ENCODE measurements at places on chromosomes 5 and 9.

DNA sequence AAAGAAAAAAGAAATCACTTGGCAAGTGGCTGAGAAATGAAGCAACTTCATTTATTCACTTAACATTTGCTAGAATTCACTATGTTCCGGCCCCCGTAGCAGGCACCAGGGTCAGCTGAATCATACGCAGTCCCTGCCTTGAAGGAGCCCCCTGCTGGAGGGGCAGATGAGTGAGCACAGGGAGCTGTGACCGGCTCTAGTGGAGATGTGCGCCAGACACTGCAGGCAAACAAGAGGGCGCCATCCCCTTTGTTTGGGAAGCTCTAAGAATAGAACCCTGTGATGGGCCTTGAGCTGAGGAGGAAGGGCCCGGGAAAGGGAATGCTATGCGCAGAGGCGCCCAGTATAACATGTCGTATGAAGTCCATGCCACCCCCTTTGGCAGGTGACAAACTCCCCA, 20.2 kb upstream of the RPL26L1 start:
- DNase-seq: peak; percentile 74

DNA sequence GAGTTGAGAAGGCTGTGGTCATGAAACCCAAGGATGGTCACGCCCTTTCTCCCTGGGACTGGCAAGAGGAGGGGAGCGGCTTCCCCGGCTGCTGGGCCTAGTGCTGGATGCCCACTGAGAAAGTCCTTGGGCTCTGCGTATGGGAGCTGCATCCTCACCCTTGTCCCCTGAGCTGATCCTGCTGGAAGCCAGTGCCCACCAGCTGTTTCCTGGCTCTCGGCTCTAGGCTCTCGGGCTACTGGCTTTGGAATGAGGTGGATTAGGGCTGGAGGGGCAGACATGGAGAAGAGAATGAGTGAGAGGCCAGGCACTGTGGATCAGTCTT, 149.3 kb upstream of the PPP1R26 start:
- DNase-seq: peak; percentile 4

GRCh38 chr5:109703829-109704228, 14.1 kb downstream of the MAN2A1 start:
- DNase-seq: no peak

- no peak for DNase-seq
These were observed 20.0 kb downstream of the APC start for GRCh38 chr5:112757468-112758208.

DNA sequence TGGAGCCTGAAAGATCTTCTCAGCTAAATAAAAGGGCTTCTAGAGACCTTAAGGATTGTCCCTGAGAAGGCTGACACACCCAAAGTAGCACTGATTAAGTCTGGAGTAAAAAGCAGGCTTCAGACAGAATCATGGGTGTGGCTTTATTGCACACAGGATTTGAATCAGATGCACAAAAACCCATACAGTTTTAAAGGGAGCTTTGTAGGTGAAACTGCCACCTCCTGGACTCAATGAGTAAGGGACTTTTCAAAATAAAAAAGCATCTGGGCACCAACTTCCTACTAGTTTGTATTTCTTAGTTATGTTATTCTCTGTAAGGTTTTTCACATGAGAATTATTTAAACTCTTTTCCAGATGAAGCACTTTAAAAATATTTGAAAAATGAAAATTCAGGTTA, 129.4 kb downstream of the EDIL3 start:
- DNase-seq: no peak

DNA sequence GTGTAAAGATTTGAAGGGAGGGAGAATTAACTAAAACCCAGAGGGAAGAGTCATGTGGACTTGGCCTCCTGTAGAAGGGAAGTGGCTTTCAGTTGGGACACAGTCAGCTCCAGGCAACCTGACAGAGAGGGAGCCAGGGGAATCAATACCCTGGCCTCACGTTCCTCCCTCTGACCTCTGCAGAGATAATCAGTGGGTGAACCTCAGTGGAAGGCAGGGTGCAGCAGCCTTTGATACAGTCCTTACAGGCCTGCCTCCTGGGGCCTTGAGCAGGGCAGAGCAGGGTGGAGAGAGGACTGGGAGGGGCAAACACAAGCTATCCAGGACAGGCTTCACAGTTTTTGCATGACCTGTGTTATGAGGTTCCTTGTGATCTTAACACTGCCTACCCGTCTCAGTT, 61.9 kb upstream of the GPBP1 start:
- DNase-seq: no peak

DNA sequence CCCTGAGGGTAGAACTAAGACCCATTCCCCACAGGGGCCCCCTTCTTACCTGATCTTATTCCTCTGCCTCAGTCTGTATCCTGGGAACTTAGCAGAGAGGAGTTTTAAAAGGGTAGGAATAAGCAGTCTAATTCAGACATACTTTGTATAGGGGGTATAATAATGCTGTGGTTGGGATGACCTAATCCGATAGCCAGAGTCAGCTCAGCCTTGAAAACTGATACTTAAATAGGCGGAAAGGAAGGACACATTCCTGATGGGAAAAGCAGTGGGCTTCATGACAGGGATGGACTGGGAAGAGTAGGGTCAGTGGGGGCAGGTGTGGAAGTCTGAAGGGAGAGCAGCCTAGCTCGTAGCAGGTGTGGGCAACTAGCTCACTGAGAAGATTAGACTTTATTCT, 52.2 kb upstream of the TESK1 start:
- DNase-seq: no peak

DNA sequence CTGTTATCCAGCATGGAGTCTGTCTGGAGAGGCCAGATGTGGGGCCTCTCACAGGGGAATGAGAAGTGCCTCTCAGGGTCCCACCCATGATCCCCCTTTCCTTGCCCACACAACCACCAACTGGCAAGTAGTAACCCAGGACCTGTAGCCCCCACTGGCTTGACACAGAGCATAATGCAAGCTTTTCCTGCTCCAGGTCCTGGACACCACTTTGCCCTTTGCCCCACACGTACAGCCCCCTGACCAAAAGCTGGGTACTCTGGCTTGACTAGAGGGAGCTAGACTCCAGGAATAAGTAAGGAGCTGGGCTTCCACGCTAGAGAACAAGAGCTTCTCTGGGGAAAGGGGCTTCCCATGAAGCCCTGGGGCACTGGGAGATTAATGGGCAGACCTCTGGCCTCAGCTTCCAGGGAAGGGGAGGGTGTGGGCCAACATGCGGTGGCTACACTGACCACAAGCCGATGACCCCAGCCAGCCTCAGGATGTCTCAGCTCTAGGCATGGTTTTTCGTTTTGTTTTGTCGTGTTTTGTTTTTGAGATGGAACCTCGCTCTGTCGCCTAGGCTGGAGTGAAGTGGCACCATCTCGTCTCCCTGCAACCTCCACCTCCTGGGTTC, 109.5 kb downstream of the C9orf50 start:
- no peak for DNase-seq

- DNase-seq: no peak
These were observed 40.0 kb downstream of the EHMT1 start for GRCh38 chr9:137658781-137659180.

DNA sequence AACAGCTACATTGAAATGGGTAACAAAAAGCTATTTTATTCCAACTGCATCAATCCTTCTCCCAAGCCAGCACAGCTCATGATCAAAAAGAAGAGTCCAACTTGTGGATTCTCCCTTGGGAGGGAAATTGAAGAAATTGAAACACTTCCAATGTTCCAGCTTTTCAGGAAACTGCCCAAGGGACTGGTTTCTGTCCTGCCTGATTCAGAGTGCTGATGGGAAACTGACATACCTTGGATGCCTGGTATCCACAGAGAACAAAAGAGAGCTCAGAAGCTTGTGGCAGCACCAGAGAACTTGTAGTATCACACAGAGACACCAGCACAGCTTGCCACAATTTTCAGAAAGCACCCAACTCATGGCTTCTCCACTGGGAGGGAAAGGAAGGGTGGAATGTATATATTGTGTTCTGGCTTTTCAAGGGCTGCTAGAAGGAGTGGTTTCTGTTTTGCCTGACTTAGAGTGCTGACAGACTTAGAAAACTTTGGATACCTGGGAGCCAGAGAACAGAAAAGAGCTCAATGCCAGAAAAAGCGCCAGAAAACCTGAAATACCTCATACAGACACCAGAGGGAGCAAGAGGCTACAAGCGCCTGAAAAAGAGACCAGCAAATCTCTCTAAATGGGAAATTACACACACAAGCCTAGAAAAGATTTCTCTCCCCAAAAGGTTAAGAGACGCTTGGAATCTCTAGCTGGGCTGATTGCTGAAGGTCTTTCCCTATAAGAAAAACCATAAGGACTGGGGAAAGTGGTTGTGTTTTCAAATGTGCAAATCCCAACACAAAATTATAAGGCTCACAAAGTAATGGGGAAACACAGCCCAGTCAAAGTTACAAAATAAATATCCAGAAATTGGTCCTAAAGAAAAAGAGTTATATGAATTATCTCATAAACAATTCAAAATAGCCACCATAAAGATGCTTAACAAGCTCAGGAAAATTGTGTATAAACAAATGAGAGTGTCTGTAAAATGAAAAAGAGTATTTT, 178.8 kb downstream of the SPOCK1 start:
- peak; percentile 36 for DNase-seq

GRCh38 chr9:137156567-137157375, 13.1 kb downstream of the LRRC26 start:
- DNase-seq: peak; percentile 75

DNA sequence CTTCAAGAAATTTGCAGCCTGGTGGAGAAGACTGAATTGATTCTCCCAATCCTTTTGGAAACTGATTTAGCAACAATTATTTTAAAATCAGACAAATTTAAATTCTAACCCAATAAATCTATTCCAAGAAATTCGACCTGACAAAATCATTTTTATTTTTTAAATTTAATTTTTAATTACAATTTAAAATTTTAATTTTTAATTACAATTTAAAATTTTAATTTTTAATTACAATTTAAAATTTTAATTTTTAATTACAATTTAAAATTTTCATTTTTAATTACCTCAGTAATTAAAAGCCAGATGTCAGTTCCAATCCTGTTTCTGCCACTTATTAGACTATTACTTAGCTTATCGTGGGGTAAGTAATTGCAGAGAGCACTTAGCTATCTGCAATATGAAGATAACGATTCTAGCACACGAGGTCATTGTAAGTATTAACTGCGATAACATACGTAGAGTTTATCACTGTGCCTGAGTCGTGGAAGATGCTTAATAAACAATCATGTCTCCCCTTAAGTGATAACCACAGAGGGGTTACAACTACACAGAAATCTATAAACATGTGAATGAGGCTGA, 346.4 kb upstream of the SLC24A2 start:
- no peak for DNase-seq

GRCh38 chr9:78118742-78119473, 87.3 kb upstream of the GNAQ start:
- DNase-seq: no peak

DNA sequence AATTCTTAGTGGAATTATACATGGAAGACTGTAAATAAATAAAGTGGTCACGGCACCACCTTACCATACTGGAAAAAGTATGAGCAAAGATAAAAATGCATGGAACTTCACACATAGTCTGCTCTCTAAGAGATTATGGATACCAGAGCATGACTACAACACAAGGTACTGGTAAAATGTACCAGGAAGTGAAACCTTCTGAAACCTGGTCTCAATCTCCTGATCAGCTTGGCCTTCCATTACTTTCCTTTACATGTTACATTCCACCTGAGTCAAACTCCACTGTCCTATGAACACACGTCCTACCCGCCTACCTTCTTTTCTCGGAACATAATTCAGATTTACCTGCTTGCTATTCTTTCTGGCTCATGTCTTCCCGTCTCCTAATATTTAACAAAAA, 15.9 kb downstream of the PTAR1 start:
- no peak for DNase-seq

- peak; percentile 8 for DNase-seq
These were observed 43.1 kb downstream of the LHX2 start for GRCh38 chr9:124054582-124055227.

DNA sequence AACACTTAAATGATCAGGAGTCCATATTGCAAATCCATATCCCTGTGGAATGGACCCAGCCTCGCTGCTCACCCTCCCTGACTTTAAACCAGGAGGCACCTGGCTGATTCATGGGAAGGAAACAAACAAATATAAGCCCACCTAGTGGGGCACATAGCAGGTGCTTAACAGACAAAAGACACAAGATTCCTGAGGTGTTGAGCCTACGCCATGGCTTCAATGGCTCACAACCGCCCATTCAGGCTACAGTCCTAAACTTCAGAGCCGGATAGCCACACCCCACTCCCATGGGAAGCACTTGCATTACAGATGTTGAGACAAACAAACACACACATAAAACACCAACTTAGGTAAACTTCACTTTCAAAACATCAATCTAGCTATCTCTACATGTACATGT, 359.9 kb downstream of the ICE1 start:
- DNase-seq: no peak

- DNase-seq: no peak
These were observed 13.5 kb downstream of the AFAP1L1 start for GRCh38 chr5:149285153-149285552.

DNA sequence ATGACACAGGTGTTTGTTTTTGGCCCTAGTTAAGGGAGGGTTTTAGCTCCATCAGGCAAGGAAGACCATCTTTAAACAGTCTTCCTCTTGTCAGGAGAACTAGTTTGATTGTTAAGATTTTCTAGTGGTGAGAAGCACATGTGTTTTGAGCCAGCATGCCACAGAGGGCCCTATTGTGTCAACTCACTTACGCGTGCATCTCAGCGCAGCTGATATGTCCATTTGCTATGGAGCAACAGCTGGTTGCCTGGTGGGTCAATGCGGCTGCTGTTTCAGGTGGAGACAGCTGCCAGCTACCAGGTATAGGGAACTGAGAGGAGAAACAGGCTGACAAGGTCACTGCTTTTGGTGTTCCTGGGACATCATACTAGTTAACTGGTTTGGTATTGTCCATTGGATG, 100.5 kb upstream of the PRRC1 start:
- no peak for DNase-seq

DNA sequence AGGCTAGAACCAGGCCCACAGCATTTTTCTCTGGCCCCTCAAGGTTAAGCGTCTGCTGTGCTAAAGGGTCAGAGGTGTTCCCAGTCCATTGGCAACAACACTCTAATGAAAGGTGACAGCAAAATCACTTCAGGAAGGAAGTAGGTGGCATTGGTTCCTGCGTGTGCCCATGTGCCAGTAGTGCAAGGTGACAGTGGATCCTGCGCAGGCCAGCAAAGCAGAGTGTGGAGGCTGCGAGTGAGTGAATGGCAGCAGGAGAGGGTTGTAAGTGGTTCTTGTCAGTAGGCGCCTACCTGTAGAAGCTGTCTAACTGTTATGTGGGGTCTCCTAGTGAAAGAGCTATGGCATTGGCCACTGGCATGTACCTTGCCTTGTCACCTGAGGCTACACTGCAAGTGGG, 898.2 kb upstream of the TYRP1 start:
- DNase-seq: no peak

- no peak for DNase-seq
These were observed 12.8 kb upstream of the TRMT10B start for GRCh38 chr9:37740631-37741328.

- DNase-seq: no peak
These were observed 26.4 kb downstream of the FBXL7 start for GRCh38 chr5:15526413-15526812.

DNA sequence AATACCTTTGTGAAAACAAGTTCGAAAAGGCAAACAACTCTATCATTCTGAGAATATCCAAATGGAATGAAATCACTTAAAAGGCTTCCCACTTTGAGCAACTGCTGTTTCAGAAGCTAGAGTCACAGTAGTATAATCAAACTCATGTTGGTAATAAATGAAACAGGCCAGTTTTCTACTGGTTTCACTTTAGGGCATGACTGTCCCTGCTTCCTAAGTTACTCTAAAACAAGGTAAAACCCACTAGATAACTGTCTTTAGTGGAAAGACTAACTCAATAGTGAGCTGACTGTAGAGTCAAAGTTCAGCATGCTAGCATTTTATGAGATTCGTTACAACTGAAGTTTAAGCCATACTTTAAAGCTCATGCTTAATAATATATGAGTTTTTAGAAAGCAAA, 6.0 kb downstream of the CDC26 start:
- DNase-seq: no peak

- peak; percentile 15 for DNase-seq
These were observed 527.8 kb downstream of the AGTPBP1 start for GRCh38 chr9:85213650-85214607.

Data from WTC11 (cell line).